ENCODE measurements at places on chromosomes 5 and 9. TPM values are rescaled to one million over a fixed set of nuclear protein-coding genes. Genes with fewer than 3 reads are reported as not detected.

NFX1 gene
- total RNA-seq = 19.4 TPM

UNC13B gene
- 30.3 TPM for total RNA-seq

OTP gene
- not detected for total RNA-seq

CDC14B gene
- 31.0 TPM for total RNA-seq

GLDC gene
- 0.85 TPM for total RNA-seq

TMEM141 gene
- total RNA-seq = 84.2 TPM

C9orf78 gene
- total RNA-seq = 40.6 TPM

ARHGEF39 gene
- total RNA-seq = 3.6 TPM

SNCB gene
- total RNA-seq = 1.3 TPM

MAMDC2 gene
- total RNA-seq = 3.1 TPM

SDHA gene
- total RNA-seq = 83.2 TPM

SPINK4 gene
- not detected for total RNA-seq

DDX4 gene
- 0.28 TPM for total RNA-seq

TMEM174 gene
- total RNA-seq = not detected

PFN3 gene
- total RNA-seq = not detected

HTR1A gene
- total RNA-seq = not detected

CYLC2 gene
- not detected for total RNA-seq

NRG2 gene
- total RNA-seq = 0.56 TPM

SLC25A25 gene
- 12.1 TPM for total RNA-seq

ACTBL2 gene
- 0.19 TPM for total RNA-seq

FAM221B gene
- not detected for total RNA-seq

IL33 gene
- total RNA-seq = 383 TPM

OR13C3 gene
- not detected for total RNA-seq

DNAJB5 gene
- total RNA-seq = 8.2 TPM

CNTFR gene
- not detected for total RNA-seq

ESM1 gene
- total RNA-seq = 338 TPM

IL6ST gene
- 638 TPM for total RNA-seq

TBC1D13 gene
- 12.5 TPM for total RNA-seq

TSSK1B gene
- total RNA-seq = under 0.01 TPM

CXCL14 gene
- under 0.01 TPM for total RNA-seq

EIF4E1B gene
- not detected for total RNA-seq

TMEM215 gene
- not detected for total RNA-seq

INVS gene
- total RNA-seq = 31.0 TPM

DMGDH gene
- total RNA-seq = 3.7 TPM

FOXD4L4 gene
- total RNA-seq = under 0.01 TPM

BSPRY gene
- total RNA-seq = not detected

SLC6A18 gene
- total RNA-seq = not detected

OGN gene
- 0.28 TPM for total RNA-seq
